ENCODE measurements at places on chromosomes 3 and 15. TPM values are rescaled to one million over a fixed set of nuclear protein-coding genes. Genes with fewer than 3 reads are reported as not detected.

DNA sequence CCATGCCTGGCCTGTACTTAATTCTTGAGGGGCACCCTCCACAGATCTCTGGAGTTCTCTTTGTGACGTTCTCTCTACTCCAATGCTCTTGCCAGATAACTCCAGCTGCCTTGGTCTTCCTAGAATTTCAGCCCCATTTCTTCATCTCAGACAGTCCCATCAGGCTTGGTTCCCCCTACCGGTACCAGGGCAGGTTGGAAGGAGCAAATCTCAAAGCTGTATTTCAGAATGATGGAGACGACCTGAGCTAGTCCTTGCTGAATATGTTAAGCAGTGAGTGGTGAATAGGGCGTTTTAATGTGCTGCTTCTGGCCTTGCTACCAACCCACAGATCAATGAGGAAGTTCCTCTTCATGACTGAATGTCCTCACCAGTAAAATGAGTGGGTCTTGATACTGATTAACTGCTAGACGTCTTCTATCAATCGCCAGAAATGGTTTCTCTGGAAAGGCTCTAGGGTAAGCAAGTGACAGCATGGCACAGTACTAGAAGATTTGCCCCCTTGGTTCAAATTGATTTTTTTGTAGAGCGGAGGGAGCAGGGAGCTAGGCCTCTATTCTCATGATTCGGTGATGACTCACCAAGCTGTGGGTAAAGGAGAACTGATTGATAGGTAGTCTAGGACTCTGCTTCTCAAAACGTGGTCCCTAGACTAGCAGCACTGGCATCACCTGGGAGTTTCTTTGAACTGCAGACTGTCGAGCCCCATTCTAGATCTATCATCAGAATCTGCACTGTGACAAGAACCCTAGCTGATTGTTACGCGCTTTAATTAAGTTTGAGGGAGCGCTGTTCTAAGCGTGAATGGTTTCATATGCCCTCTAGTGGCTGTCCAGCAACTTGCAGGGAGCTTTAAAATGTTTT lies 67.8 kb downstream of the UBP1 start:
- peak; percentile 68 for DNase-seq

Gene SCG5
- total RNA-seq, result 48.1 TPM

GRCh38 chr15:68151277-68151676 lies 53.9 kb downstream of the CALML4 start:
- no peak for DNase-seq

Gene ALDH1L1
- 0.82 TPM for total RNA-seq

GRCh38 chr3:128226186-128226725 lies 73.0 kb downstream of the EEFSEC start:
- peak; percentile 57 for DNase-seq
